ENCODE measurements at places on chromosomes 1 and 21.

DNA sequence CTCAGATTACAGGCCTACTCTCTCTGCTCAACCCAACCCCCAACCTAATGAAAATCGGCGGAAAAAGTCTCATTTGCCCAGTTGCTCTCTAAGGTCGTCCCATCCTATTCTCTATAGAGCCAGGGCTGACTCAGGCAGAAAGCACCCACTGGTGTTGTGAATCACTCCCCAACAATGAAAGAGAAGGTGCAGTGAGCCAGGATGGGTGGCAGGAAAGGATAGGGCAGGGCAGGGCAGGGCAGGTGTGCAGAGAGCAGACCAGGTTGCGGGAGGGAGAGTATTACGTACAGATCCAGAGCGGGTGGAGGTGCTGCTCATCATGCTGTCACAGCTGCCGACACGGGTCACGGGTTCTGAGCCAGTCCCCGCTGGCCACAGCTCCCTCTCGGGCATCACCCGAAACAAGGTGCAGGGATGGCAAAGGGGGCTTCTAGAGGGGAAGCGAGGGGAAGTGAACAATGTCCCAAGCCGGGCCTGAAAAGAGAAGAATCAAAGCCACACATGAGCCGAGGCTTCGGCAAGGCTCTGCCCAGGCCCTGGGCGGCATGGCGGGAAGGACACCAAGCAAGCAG lies 5.3 kb downstream of the C1orf116 start:
- DNase-seq = no peak

DNA sequence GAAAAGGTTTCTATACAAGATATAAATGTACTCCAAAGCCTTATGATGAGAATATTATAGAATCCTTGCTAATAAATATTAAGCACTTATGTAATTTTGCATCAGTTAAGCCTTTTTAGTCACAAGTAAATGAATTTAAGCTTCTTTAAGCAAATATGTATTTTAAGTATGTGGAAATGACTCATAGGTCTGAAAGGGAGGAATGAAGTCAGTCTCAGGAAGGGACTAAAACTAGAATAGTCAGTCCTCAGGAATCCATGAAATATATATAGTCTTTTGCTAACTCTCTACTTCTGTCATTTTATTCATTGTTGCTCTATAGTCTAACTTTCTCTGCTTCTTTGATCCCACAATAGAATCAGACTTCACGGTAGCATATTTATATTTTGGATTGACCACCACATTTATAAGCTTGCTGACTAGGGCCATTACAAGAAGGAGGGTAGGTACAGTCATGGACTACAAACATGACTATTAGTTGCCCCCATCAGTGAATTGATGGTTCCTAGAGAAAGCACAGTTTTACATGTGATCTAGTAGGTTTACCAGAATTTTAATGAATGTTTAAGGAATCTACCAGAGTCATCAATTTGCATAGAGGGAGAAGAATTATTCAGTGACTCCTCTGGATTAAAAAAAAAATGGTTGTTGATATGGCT lies 20.2 kb upstream of the RABGGTB start:
- DNase-seq = no peak

DNA sequence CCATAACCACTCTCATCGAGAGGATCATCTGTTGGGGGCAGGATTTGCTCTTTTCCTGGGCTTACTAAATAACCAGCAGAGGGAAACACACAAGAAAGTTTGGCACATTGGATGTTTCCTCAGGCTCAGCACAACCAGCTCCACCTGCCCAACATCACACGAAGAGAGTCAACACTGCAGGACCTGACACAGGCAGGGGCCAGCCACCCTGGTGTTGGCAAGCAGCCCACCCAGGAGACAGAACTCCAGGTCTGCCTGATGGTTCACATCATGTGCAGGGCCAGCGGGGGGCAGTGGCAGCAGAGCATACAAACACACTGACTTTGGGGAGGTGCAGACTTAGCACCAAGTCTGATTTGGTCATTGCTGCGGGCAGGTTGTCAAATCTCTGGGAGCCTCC lies 182.3 kb upstream of the GALNT2 start:
- no peak for DNase-seq

GRCh38 chr21:39127506-39127905 lies 55.7 kb downstream of the PSMG1 start:
- no peak for DNase-seq

- no peak for DNase-seq
These were observed 46.3 kb downstream of the TNNT2 start for GRCh38 chr1:201331166-201331565.

GRCh38 chr1:206979379-206980043 lies 9.3 kb upstream of the FCAMR start:
- DNase-seq = no peak

GRCh38 chr1:47481936-47482335 lies 44.1 kb downstream of the FOXD2 start:
- no peak for DNase-seq
